ENCODE measurements at places on chromosomes 7 and 10.

DNA sequence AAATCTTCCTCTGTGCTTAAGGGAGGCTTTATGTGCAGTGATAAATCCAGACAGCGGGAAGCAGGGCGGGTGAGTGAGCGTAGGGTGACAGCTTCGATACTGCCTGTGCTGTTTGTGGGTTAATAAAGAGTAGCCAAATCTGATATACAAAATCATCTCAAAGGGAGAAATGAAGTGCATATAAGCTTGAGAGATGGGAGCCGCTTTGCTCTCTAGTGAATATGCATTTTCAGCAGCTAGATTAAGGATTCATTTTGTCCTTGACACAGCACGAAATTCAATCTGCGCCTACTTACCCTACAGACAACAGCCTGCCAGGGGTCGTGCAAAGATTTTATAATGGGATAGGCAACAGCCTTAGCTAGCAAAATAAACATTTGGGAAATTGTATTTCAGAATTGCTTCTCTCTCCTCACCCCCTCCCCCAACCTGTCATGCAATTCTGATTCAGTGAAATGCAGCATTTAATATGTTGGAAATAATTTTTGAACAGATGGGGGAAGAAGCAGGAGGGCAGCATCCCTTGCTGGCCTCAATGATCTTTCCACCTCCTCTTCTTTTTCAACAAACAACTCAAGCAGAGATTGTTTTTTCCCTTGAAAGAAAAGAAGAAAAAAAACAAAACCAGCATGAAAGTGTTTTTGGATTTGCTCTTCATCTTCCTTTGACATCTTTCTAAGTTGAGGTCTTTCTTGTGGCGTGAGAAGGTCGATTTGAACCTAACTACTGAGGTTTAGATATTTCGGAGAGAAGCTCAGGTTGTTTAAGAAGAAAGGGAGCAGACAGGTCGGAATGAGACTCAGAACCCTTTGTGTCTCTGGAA, 117.9 kb downstream of the AOAH start:
- DNase-seq = no peak

DNA sequence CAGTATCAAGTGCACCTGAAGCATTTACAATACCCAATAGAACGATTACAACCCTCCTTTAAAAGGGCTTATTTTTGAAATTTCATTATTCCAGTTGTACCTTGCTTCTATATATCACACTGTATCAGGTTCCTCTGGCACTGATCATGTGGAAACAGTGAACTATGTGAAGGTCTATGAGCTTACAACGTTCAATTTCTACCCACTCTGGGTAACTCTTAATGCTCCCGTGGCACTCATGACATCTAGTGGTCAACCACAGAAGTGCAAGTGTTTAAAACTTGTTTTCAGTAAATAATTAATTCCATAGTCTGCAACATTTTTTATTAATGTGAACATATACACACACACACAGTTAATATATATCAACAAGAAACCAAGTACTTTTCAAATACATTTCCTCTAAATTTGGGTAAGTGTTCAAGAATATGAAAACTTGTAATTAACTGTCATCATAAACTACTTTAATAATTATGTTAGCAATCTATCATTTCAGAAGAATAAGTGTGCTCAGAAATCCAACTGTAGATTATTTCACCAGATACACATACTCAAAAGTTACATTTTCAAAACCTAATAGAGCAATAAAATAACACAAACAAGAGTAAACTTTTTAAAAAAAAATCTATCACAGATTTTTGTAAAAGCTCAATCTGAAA, 61.0 kb downstream of the MPP7 start:
- peak; percentile 69 for DNase-seq

- DNase-seq = no peak
These were observed 71.6 kb upstream of the CTTNBP2 start for GRCh38 chr7:117944886-117945285.

GRCh38 chr10:126448091-126448490, 59.8 kb upstream of the ADAM12 start:
- DNase-seq = no peak

- peak; percentile 55 for DNase-seq
These were observed 115.2 kb upstream of the CDK1 start for GRCh38 chr10:60662917-60663614.

- no peak for DNase-seq
These were observed 39.4 kb downstream of the BAMBI start for GRCh38 chr10:28716748-28717147.

DNA sequence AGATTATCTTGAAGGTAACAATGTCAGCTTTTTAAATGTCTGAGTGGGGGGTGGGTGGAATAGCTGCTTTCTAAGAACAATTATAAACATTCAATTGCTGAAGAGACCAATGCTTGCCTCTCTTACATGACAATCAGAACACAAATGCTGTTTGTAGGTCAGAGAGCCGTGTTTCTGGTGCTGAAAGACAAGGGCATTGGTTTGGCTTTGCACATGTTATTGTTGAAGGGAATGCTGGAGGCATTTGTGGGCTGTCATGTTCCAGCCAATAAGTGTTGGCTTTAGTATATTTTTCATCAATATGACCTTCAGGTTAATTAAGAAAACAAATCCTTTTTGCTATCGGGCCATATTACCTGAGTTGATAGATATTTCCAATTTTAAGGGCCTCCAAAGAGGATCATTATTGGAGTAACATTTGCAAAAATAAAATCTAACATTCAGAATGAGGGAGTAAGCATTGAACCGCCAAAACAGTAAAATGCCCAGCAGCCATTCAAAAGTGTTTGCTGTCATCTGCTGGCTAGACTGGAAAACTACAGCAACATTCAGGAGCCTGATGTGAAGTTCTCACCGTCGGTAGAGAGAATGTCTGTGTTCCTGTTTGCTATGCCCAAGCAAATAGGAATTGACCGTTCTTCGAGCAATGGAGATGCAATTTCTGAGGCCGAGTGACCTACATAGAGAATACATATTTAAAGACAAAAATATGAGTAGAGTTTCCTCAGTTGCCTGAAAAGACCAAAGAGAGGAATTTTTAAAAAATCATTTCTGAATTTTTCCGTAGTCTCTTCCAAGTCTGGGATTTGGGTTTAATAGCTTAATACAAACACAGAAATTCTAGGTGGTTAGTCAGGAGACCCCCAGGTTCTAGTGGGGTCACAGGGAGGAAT, 118.9 kb downstream of the APBB1IP start:
- peak; percentile 49 for DNase-seq

- peak; percentile 89 for DNase-seq
These were observed 1314.2 kb upstream of the LRRTM3 start for GRCh38 chr10:65611592-65611991.

GRCh38 chr10:77386838-77387237, 250.8 kb downstream of the KCNMA1 start:
- peak; percentile 86 for DNase-seq

DNA sequence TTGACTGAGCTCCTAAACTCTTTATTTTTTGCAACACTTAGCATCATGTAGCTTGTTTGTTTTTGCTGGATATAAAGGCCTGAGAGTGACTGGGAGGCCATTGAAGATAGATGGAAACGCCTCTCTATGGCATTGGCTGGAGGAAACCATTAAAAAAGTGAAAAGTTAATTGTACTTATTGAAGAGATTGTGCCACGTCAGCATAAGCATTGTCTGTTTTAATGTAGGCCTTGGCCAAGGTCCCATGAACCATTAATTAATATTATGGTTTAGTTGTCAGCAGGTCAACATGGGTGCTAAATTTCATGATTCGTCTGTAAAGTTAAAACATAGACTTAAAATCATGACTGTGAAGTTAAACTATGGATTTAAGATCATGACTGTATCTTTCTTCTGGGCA, 178.6 kb downstream of the GATA3 start:
- no peak for DNase-seq

- peak; percentile 52 for DNase-seq
These were observed 78.7 kb downstream of the CXCL12 start for GRCh38 chr10:44306147-44306710.

DNA sequence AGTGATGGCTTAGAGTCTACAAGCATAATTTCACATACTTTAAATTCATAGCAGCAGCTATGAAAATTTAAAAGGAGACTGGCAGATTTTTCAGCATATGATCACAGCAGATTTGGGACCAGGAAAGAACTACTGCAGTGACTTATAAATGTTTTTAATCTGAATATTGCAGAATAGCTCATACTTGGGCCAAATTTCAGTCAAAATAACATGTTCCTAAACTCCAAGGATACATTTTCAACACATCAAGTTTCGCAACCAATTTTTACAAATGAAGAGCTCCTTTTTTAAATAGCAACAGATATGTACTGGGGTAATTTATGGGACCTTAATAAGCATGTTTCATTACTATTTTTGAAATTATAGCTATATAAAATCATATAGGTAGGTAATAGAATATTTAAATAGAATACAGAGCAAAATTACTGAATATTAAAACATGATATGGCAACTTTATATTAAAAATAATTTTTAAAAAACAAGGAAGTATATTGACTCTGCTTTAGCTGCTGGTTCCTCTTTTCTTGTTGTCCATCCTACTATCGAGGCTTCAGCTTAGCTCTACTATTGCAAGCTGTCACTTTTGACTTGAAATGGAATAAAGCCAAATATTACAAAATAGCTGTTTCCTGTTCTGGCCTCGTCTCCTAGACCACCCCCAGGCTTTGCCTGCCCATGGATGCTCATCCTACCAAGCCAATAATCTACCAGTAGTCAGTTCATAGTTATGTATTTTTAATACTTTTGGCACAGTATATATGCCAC, 123.1 kb downstream of the NRBF2 start:
- peak; percentile 41 for DNase-seq

Data from fibroblast of upper back skin (primary cell).